ENCODE measurements at places on chromosomes 5 and 9. TPM values are rescaled to one million over a fixed set of nuclear protein-coding genes. Genes with fewer than 3 reads are reported as not detected.

Gene NUTM2G
- total RNA-seq = not detected

Gene ENTPD2
- 0.91 TPM for total RNA-seq

Gene SAPCD2
- 28.0 TPM for total RNA-seq

Gene STX17
- total RNA-seq = 10.4 TPM

Gene PCDH12
- total RNA-seq = not detected

Data from A549 treated with RU486 at 1 μM for 4 hours (cell line).